Femur (tissue), 1 donor: ENCODE measurements at places on chromosomes 4 and X.

DNA sequence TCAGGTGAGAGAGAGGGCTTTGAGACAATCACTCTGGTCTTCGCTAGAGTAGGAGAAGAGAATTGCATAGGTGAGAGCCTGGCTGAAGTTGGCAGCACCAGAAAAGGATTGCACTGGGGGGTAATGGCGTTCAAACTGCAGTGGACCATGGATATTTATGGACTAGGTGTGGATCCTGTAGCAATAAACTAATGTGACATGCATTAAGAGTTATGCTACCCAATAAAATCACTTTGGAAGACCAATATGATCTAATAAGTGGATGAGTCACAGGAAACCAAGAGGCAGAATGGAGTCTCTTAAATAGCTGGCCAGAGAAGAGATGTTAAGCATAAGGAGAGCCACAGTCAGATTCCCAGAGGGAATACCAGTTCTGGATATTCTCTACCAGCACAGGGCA is 259.8 kb downstream of the FBXO8 start:
- no peak for DNase-seq

- peak; percentile 37 for DNase-seq
These were observed 78.7 kb upstream of the DCLK2 start for GRCh38 chr4:149999485-150000074.

GRCh38 chr4:170872794-170873193 is 783.0 kb upstream of the AADAT start:
- no peak for DNase-seq

- DNase-seq = no peak
These were observed 301.6 kb upstream of the DDX53 start for GRCh38 chrX:22698151-22698550.

DNA sequence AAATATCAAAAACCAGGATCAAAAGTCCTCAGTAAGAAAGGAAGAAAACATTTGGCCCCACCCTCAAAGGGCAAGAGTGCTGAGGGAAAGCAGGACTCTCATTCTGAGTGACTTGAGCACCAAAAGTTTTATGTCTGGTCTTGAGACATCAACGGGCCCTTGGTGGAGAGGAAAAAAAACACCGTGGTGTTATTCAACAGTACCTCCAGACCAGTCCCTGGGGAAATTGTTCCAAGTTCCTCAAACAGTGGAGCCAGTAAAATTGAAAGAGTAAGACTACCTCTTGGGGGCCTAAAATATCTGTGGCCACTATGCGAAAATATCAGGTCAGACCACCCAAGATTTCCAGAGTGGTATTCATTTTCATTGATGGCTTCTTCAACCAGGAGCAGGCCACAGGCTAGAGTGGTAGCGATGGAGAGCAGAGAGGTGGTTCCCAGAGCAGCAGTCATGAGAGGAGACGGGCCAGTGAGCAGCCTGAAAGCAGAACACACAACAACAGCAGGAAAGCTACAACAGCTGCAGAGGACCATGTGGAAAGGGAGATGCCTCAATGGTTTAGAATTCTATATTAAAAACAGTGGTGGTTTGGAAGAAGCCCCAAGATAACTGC is 63.7 kb upstream of the RPL34 start:
- peak; percentile 30 for DNase-seq

- DNase-seq = no peak
These were observed 150.0 kb downstream of the CBR4 start for GRCh38 chr4:168859888-168860694.

GRCh38 chr4:172721659-172722058 is 447.0 kb upstream of the GALNT7 start:
- no peak for DNase-seq

- DNase-seq = no peak
These were observed 3.1 kb downstream of the FRMPD3 start for GRCh38 chrX:107452581-107452980.

- DNase-seq = no peak
These were observed 27.7 kb upstream of the CXCL3 start for GRCh38 chr4:74066232-74066631.

GRCh38 chr4:129113919-129114318 is 18.0 kb downstream of the C4orf33 start:
- no peak for DNase-seq

DNA sequence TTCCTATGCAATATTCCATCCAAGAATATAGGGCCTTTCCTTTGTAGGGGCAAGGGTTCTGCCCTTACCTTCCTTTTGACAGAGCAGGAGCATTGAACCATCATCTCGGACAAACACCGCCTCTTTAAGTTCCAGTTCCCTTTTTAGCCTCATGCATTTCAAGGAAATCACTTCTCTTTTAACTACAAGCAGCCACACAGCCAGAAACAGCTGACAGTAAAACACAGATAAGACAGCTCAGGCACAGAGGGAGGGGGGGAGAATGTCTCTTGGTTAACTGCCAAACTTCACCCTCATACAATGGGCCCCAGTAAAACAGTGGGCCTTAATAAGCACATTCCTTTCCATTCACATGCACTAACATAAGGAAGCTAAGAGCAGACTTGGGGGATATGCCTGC is 648.3 kb downstream of the GABRG1 start:
- no peak for DNase-seq

DNA sequence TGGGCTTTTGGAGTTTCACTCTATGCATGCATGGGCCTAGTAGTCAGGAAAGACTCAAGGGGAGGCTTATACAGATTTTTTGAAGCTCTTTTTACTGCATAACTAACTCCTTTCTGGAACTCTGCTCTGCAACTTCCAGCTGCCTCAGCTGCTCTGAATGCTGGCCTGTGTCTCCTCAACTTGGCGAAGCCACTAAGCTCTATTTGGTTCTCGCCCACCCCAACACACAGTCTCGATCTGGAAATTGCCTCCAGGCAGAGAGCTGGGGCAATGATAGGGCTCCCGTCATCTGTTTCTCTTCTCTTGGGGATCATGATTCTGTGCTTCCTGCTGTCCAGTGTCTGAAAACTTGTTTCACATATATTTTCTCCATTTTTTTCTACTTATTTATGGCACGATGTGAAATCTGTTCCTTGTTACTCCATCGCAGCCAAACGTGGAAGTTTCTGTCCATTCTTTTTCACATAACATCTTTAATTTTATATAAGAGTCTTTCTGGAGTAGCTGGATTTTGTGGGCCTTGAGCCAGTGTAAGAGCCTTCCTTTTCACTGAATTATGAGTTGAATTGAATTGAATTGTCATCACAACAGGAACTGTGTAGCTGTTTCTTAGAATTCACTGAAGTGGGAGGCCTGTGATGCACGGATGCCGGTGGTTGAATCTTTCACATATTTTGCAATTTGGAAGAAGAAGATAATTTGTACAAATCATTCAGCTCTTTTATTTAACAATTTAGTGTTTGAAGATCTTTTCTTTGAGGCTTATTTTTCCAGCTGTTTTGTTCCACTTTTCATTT is 9.0 kb downstream of the ZNF275 start:
- DNase-seq = no peak

DNA sequence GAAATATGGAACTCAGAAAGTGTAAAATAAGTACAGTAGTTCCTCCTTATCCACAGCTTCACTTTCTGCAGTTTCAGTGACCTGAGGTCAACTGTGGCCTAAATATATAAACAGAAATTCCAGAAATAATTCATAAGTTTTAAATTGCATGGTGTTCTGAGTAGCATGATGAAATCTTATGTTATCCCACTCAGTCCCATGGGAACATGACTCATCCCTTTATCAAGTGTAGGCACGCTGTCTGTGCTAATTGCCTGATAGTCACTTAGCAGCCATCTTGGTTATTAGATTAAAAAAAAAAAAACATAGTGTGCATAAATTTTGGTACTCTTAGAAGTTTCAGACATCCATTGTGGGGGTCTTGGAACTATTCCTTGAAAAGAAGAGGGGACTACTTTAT is 983.4 kb upstream of the ADGRL3 start:
- no peak for DNase-seq

DNA sequence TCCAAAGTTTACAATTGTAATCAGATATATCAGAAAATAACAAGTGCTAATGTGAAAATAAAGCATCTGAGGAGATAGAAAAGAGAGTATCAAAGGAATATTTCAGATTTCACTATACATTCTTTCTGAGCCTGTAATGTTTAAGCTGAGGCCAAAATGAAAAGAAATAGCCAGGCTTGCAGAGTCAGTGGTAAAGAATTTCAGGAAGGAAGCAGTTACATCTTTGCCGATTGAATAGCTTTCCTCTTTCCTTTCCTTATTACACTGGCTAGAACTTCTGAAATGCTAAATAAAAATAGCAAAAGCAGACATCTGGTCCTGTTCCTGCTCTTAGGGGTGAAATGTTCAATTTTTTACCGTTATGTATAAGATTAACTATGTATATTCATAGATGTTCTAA is 1441.6 kb upstream of the PCDH7 start:
- DNase-seq = no peak

DNA sequence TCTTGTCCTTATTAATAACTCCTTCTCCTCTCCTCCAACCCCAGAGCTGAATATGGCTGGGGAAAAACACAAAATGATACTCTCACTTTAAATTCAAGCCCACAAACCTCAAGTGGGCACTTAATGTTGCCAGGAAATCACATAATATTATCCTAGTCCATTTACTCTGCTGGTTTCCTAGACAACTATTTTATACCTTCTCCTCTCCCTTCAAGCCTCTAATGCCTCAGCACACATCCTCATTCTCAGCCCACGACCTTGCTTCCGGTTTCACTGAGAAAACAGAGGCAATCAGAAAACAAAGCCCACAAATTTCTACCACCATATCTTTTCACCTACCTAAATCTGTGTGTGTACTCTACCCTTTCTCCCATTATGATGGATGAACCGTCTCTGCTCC is 12.1 kb upstream of the CLCN5 start:
- DNase-seq = no peak

- no peak for DNase-seq
These were observed 16.4 kb downstream of the MMAA start for GRCh38 chr4:145635630-145636029.

DNA sequence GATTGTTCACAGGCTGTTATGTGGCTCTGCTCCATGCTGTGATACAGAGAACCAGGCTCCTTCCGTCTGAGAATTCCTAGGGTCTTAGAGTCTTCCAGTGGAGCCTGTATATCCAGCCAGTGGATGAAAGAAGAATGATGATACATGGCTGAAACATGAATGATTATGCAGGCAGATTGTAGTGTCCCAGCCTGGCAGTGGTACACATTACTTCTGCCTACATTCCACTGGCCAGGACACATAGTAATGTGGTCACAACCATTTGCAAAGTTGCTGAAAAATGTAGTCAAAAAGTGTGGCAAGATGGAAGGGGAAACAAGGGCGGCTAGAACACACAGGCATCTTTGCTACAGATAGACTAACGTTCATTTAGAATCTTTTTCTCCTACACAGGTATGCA is 4.5 kb upstream of the GBA3 start:
- no peak for DNase-seq

GRCh38 chrX:56248492-56248891 is 16.3 kb downstream of the KLF8 start:
- peak; percentile 37 for DNase-seq

- no peak for DNase-seq
These were observed 224.1 kb downstream of the SHROOM3 start for GRCh38 chr4:76659103-76659490.

- DNase-seq = no peak
These were observed 54.3 kb upstream of the TXK start for GRCh38 chr4:48188390-48188789.

GRCh38 chrX:78316265-78316664 is 11.1 kb downstream of the CYSLTR1 start:
- DNase-seq = no peak

DNA sequence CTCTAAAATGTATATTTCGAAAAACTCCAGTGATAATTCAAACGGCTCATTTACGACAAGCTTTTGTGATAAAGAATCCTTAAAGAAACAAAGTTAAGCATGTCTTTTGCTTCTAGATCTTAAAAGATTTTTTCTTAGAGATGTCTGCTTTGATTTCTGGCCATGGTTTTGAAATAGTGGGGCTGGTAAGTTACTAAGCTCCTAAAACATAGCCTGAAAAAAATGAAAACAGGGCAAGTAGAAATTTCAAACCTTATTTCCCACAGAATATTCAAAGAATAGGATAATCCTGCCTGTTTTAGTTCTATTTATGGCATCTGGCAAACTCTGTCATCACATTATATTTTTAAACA is 318.3 kb downstream of the ARHGAP24 start:
- no peak for DNase-seq

DNA sequence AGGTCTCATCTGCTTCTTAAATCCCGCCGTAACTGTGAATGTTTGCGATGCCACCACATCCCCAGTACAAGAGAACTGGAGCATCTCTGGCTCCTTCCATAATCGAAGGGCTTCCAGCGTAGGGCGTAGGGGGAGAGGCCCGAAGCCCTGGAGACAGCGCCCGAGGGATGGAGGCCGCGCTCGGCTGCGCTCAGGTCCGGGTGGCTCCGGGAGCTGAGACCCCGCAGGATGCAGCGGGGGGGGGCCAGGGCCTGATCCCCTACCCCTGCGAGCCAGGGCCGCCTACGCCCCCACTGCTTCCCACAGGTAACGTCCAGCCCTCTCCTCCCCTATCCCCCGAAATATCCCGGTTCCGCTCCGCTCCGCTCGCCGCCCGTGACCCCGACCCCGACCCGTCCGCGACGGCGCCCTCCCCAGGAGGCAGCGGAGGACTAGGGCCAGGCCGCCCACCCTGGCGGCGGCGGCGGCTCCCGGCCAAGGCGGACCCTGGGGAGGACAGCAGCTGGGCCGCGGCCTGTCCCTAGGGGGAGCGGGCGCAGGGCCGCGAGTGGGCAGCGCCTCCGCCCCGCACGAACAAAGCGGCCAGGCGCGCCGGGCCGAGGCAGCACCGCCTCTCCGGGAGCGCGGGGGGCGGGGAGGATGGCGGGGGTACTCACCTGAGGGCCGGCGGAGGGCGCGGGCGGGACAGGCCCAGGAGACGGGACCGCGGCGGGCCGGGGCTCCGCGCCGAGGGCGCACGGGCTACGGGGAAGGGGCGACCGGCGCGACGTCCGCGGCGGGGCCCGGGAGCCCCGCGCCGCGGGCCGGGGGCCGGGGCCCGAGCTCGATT is 723 bp downstream of the WDFY3 start:
- DNase-seq = peak; percentile 51

DNA sequence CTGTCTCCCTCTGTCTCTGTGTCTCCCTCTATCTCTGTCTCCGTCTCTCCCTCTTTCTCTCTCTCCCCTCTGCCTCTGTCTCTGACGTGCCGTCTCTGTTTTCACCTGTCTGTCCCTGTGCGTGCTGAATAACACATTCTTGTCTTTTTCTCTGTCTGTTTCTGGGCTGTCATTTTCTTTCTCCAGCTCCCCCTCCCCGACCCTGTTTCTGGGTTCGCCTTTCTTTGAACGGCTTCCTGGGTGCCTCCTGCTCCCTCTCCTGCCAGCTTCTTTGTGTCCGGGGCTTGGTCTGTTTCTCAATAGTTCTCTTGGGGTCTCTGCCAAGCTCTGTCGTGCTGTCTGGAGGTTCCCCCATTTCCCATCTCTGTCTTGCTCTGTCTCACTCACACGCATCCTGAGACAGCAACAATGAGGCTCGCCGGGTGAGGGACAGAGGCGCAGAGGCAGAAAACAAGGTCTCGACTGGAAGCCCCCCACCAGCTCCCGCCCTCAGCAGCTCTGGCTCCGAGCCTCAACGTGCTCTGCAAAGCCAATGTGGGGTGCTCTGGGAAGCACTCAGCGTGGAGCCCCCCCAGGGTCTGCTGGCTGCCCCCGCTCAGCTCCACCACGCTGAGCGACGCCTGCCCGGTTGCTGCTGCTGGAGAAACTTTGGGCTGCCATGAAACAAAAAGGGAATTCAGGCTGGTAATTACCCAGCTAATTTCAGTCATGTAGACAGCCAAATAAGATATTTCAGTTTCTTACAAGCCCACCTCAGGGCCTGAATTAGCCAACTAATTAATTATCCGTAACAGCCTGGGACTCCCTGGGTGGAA is 3.4 kb downstream of the CPLX1 start:
- DNase-seq = no peak
